ENCODE measurements at places on chromosomes 12 and 14. TPM values are rescaled to one million over a fixed set of nuclear protein-coding genes. Genes with fewer than 3 reads are reported as not detected.

The LMO3 gene
- 8.2 TPM for total RNA-seq

The TAS2R8 gene
- not detected for total RNA-seq

The TOMM20L gene
- total RNA-seq = not detected

DNA sequence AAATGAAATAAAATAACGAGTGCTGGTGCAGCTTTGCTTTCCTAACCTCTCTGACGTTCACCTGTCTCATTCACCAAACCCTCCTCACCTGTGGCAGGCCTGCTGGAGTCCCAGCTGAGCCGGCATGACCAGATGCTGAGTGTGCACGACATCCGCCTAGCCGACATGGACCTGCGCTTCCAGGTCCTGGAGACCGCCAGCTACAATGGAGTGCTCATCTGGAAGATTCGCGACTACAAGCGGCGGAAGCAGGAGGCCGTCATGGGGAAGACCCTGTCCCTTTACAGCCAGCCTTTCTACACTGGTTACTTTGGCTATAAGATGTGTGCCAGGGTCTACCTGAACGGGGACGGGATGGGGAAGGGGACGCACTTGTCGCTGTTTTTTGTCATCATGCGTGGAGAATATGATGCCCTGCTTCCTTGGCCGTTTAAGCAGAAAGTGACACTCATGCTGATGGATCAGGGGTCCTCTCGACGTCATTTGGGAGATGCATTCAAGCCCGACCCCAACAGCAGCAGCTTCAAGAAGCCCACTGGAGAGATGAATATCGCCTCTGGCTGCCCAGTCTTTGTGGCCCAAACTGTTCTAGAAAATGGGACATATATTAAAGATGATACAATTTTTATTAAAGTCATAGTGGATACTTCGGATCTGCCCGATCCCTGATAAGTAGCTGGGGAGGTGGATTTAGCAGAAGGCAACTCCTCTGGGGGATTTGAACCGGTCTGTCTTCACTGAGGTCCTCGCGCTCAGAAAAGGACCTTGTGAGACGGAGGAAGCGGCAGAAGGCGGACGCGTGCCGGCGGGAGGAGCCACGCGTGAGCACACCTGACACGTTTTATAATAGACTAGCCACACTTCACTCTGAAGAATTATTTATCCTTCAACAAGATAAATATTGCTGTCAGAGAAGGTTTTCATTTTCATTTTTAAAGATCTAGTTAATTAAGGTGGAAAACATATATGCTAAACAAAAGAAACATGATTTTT, 17.1 kb upstream of the AMN start:
- no peaks in the 10 kb centered on the region for H3K27me3 ChIP-seq
- no peak for DNase-seq
- H3K27ac ChIP-seq = no peak overlapping the region

DNA sequence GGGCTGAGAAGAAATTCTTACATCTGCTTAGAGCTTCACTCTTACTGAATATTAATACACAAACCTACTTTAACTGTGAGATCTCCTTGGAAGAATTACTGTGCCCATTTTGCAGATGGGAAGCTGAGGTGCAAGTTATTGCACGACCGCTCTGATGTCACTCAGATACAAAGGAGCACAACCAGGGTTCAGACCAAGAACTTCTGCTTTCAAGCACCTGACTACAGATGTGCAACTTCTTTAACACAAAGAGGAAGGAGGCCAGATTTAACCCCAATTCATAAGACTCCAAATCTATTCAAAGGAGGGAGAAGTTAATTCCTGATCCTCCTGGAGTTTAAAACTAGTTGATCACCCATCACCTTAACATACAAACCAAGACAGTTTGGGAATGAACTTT, 232.6 kb downstream of the VRK1 start:
- no peak for DNase-seq
- H3K4me3 ChIP-seq = no peak overlapping the region
- no peaks in the 10 kb centered on the region for H3K36me3 ChIP-seq
- H3K27ac ChIP-seq = no peak overlapping the region
- H3K4me1 ChIP-seq = no peaks in the 10 kb centered on the region
- H3K27me3 ChIP-seq = peaks cover 9% of the 10 kb centered on the region

DNA sequence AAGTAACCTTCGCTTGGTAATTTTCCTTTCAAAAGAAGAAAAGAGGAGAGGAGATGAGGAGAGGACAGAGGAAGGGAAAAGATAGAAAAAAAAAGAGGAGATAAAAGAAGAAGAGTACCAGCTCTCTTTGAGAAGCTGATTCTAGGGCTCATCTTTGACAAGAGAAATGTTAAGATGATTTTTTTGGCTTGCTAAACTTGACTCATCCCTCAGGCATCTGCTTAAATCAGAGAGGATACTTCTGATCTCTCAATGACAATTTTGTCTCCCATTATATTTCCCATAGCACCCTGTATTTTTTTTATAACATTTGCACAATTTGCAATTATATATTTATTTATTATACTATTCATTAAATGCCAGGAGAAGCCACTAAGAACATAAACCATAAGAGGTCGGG, 17.1 kb downstream of the SYT1 start:
- no peaks in the 10 kb centered on the region for H3K4me1 ChIP-seq
- H3K36me3 ChIP-seq = no peaks in the 10 kb centered on the region
- no peaks in the 10 kb centered on the region for H3K27me3 ChIP-seq
- DNase-seq = no peak
- no peak overlapping the region for H3K27ac ChIP-seq

DNA sequence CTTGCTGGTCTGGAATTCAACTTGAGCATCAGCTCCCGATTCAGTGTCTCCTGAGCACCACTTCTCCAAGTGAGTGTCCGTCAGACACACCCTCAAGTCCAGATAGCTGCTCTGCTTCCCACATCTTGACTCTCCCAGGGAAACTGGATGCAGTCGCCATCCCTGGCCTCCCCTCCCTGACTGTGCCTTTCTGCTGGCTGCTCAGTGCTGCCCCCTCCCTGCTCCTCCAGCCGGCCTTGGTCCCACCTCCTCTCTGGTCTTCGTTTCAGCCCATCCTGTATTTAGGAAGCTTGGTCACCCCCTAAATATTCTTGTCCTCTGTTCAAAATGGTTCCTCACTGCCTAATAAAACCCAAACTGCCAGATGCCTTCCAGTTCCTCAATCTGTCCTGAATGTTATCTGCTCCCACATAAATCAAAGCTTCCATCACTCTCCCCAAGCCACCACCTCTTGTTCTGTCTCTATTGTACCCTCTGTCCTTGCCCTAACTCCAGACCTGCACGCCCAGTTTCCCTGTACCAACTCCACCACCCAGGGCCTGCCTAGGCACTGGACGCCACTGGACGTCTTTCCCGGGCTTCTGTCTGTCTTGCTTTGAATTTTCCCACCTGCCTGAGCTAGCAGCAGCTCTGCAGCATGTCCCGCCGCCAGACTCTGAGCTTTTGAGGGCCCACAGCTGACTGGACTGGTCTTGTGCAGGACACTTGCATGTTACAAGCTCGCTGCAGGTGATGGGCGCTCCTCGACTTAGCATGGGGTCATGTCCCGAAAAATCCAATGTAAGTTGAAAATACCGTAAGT, 33.8 kb downstream of the CCDC92 start:
- peaks cover 51% of the 10 kb centered on the region for H3K36me3 ChIP-seq
- no peak overlapping the region for H3K4me3 ChIP-seq
- no peaks in the 10 kb centered on the region for H3K4me1 ChIP-seq
- H3K27me3 ChIP-seq = no peaks in the 10 kb centered on the region
- H3K27ac ChIP-seq = no peak overlapping the region

The C12orf56 gene
- total RNA-seq = not detected

The SLC7A8 gene
- total RNA-seq = 23.7 TPM

GRCh38 chr14:86997271-86997670, 995.7 kb downstream of the GALC start:
- H3K27ac ChIP-seq = no peak overlapping the region
- H3K27me3 ChIP-seq = no peaks in the 10 kb centered on the region
- no peak for DNase-seq
- H3K36me3 ChIP-seq = no peaks in the 10 kb centered on the region
- no peak overlapping the region for H3K4me3 ChIP-seq

DNA sequence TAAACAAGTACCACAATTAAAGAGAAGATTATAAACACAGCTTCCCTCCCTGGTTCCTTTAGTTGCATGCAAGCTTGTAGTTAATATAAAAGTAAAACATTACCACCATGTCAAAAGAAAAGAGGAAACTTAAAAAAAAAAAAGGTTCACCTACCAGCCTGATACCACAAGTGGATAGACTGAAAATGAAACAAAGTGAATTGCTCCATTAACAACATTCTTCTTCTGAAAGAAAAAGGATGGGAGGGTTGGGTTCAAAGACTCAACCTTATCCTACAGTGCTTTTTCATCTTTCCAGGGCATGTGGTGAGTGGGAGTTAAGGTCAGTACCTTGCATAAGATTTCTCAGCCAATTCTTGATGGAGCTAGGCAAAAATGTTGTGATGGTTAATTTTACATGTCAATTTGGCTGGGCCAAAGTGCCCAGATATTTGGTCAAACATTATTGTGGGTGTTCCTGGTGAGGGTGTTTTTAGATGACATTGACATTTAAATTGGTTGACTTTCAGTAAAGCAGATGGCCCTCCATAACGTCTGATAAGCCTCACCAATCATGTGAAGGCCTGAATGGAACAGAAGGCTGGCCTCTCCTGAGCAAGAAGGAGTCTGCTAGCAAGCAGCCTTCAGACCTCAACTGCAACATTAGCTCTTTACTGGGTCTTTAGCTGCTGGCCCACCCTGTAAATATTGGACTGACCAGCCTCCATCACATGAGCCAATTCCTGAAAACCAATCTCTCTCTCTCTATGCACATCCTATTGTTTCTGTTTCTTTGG, 28.8 kb downstream of the VCPKMT start:
- H3K36me3 ChIP-seq = no peaks in the 10 kb centered on the region
- no peak overlapping the region for H3K4me3 ChIP-seq
- H3K27me3 ChIP-seq = no peaks in the 10 kb centered on the region
- DNase-seq = no peak
- H3K27ac ChIP-seq = no peak overlapping the region

DNA sequence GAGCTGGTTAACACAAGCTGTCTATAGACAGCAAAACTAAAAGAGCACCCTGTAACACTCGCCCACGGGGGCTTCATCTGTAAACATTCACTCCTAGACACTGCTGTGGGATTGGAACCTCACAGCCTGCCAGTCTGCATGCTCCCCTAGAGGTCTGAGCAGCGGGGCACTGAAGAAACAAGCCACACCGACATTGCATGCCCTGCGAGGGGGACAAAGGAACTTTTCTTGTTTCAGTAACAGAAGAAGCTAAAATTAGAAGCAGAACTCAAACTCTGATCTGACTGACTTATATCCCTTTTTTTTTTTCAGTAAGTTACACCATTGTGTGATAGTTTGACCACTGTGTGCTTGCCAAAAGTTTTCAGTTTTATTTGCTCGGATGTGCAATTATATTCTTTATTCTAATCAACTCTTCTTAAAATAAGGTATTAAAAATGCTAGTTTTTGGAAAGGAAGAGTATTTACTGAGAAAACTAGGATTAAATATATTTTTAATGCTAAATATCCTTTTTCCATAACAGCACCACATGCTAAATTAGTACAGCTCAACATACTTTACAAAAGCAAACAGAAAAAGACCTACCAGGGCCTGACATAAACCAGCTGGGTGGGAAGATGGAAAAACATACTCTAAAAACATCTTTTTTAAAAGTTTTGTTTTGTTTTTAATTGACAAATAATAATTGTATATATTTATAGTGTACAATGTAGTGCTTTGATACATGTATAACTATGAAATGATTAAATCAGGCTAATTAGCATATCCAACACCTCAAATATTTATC, 100.2 kb downstream of the EPS8 start:
- no peak for DNase-seq
- H3K27me3 ChIP-seq = no peaks in the 10 kb centered on the region
- no peaks in the 10 kb centered on the region for H3K36me3 ChIP-seq
- peak overlapping the region; percentile 70 for H3K27ac ChIP-seq
- peak overlapping the region; percentile 29 for H3K4me3 ChIP-seq

The KRT6C gene
- not detected for total RNA-seq

- H3K27ac ChIP-seq = peak overlapping the region; percentile 35
- H3K4me1 ChIP-seq = no peaks in the 10 kb centered on the region
- H3K27me3 ChIP-seq = no peaks in the 10 kb centered on the region
- no peak overlapping the region for H3K4me3 ChIP-seq
- H3K36me3 ChIP-seq = no peaks in the 10 kb centered on the region
These were observed 75.7 kb downstream of the TSPAN9 start for GRCh38 chr12:3152892-3153291.

- H3K4me3 ChIP-seq = no peak overlapping the region
- no peak for DNase-seq
- H3K36me3 ChIP-seq = no peaks in the 10 kb centered on the region
- no peaks in the 10 kb centered on the region for H3K27me3 ChIP-seq
- H3K4me1 ChIP-seq = peaks cover 6% of the 10 kb centered on the region
These were observed 5.3 kb upstream of the LRRC10 start for GRCh38 chr12:69616025-69616424.

The NFATC4 gene
- 13.4 TPM for total RNA-seq

The RNASE9 gene
- not detected for total RNA-seq

The TSHR gene
- not detected for total RNA-seq
